ENCODE measurements at places on chromosomes 1 and 21.

GRCh38 chr1:115179397-115180079, 90.2 kb upstream of the TSPAN2 start:
- DNase-seq = no peak

DNA sequence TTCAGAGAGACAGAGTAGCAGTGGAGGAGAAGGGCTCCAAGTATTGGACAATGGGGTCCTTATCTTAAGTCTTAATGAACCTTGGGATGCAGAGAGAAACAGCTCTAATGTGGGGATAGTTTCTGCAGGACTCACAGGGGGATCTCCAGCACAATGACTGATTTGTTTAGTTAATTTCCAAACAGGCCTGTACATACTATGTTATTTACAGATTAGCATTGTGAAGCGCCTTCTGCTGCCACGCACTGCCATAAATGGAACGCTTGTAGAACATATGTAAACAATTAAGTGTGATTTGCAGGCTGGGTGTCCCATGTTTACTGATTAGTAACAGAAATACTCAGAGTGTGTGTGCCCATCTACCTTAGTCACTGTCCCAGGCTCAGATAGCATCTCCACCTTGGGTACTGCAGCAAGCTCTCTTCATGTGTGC, 56.1 kb downstream of the NTPCR start:
- DNase-seq = no peak

DNA sequence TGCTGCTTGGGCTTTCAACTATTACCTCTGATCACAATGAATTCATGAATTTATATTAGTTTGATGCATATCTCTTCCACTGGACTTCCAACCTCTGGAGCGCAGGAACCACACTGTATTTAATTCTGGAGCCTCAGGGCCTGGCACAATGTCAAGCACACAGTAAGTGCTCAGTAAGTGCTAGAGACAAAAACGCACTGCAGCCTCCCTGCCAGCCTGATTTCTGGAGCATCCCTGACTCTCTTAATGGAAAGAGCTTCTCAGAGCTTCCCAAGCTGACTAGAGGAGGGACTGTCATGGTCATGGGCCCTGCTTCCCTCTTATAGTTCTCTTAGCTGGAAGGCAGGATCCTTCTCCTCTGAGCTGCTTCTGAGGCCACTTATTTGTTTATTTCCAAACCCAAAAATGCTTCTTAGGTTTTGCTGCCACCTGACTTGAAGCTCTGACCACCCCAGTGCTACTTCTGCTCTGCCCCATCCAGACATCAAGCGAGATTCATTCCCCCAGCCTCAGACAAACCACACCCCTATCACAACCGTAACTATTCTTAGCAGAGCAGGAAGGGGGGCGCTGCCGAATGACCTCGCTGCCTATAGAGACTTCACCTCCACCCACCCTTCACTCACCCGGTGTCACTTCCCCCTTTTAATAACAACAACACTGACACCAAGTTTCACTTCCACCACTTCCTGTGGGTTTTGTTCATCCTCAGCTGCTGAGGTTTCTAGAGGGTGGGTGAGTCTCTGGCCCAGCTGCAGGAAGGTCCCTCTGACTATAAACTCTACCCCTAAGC, 33.6 kb downstream of the NUAK2 start:
- peak; percentile 92 for DNase-seq

DNA sequence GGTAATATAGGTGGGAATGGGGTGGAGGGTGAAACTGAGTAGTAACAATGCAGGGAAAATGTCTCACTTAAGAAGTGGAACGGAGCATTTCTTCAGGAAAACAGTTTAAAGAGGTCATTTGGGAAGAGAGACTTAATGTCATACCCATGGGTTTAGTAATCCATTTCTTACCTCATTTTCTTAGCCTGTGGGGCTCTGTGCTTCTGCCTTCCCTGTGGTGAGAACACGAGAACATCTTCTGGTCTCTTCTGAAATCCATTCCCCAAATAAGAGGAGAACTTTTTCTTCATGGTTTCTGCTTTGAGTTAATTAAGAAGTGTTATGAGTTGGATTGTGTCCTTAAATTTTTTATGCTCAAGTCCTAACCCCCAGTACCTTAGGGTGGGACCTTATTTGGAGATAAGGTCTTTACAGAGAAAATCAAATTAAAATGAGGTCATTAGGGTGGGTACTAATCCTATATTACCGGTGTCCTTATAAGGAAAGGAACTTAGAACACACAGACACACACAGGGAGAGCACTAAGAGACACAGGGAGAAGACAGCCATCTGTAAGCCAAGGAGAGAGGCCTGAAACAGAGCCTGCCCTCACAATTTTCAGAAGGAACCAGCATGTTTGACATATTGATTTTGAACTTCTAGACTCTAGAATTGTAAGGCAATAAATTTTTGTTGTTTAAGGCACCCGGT, 5.4 kb downstream of the CCDC190 start:
- no peak for DNase-seq

DNA sequence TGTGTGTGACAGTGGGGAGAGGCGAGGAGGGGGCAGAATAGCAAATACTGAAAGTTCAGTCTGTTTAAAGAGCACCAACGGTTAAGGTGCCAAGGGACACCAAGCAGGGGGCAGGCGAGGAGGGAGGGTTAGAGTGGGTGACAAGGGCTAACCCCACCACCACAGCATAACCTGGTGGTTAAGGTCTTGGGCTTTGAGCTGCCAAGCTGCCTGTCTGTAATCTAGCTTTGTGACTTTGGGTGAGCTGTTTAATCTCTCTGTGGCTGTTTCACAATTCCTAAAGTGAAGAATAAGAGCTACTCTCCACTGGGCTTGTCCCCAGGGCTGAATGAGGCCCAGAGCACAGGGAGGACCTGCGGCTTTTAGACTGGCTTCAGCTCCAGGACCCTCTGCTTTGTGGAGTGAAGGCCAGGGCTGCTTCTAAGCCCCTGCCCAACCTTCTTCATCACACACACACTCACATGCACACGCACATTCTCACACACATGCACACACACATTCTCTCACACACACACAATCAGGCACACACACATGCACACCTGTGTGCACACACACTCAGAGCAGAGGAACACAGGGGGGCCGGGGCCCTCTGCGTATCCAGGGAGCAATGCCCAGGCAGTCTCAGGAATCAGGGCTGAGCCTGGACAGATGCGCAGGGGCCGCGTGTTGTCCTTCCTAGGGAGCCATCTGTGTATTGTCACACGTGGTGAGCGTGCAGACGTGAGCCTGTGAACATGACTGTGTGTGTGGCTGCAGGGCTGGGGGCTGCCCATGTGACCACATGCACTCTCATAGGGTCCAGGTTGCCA, 101.6 kb upstream of the TARDBP start:
- DNase-seq = no peak

DNA sequence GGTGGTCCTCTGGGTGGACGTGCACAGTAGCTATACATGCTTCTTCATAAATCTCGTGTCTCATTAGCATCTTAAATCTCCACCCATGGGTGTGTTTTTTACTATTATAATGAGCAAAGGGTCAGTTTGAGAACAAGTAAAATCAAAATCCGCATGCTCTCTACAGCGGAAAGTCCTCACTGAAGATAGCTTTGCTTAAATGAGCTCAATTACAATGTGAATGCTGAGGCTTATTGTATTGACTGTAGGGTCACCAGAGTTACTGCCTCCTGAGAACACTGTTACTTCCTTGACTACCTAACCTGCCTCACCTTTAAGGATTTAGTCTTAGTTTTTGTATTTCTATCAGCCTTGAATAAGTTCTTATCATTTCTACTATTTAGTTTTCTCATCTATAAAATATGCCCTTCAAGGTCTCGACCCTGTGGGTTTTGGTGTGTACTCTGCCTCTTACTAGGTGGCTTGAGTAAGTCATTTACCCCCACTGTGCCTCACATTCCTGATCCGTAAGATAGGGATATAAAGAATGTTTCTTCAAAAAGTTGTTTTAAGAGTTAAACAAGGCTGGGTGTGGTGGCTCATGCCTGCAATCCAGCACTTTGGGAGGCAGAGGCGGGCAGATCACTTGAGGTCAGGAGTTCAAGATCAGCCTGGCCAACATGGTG, 7.9 kb downstream of the SLAMF7 start:
- no peak for DNase-seq

- no peak for DNase-seq
These were observed 228.8 kb downstream of the PBX1 start for GRCh38 chr1:164787834-164788231.

- DNase-seq = no peak
These were observed 45.4 kb downstream of the ADSS2 start for GRCh38 chr1:244406337-244406736.

DNA sequence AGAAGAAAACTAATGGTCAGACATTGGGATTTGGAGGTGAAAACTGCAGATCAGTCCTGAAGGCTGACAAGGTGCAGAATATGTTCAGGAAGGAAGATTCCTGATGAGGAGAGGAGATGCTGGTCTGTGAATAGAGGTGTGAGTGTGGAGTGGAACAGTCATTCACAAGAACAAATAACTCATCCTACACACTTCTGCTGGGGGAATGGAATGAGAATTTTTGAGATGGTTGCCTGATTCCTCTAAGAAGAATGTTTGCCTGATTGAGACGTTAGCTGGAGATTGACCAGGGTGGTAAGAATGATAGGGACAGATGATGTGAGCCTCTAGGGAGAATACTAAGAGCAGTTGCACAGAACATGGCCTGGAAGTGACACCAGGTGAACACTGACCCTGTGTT, 4.1 kb downstream of the S100A7 start:
- no peak for DNase-seq

- DNase-seq = no peak
These were observed 55.1 kb downstream of the UBE2T start for GRCh38 chr1:202286622-202287097.

GRCh38 chr1:158112994-158113758, 67.5 kb upstream of the CD1D start:
- DNase-seq = peak; percentile 10

GRCh38 chr1:8651236-8651890, 166.1 kb downstream of the RERE start:
- DNase-seq = no peak
